Fibroblast of skin of right quadriceps (primary cell): ENCODE measurements at places on chromosomes 5 and 9.

- DNase-seq: peak; percentile 85
Observed at GRCh38 chr5:14178671-14179211, 35.6 kb downstream of the TRIO start.

DNA sequence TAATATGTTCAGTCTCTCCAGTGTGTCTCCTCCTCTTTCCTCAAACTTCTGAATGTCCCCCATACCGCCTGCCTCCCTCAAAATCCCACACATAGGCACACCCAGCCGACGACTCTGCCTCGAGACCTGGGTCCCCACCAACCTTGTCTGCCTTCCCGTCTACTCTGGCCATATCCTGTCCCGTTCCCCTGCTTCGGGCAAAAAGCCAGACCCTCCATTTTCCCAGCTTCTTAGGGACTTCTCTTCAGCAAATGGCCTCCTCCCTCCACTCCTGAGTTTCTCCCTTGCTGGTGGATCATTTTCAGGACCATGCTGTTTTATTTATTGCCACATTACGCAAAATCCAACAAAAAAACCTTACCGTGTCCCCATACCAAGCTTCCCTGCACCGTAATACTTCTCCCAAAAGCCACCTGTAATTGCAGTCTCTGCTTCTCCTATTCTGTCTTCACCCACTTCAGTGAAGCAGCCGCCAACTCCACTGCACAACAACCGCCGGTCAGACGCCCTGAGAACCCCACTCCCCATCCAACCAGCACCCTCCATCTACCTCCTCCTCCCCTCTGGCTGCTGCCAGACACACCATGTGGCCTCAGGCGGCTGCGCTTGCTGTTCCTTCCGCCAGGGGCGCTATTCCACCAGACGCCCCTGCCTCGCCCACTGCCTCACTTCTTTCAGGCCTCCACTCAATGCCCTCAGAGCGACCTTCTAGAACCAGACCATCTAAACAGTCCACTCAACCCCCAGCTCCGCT lies 117.0 kb downstream of the TRPM6 start:
- DNase-seq: peak; percentile 10

DNA sequence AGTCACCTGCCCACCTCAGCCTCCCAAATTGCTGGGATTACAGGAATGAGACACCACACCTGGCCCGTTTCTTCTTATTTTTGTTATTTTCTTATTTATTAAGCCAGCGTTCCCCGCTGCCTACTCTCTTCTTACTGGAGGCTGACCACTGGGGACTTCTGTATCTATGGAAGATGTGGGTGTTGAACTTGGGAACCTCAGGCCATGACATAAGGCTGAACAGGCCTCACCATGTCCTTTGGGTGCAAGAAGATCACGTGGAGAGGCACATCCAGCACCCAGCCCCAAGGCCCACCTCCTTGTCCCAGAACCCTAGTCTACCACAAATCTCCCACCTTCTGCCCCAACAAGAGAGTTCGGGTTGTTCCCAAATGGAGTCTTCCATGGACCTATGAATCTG lies 59.4 kb upstream of the NEK6 start:
- DNase-seq: no peak

- no peak for DNase-seq
Observed at GRCh38 chr5:63375851-63376250, 586.4 kb downstream of the HTR1A start.

DNA sequence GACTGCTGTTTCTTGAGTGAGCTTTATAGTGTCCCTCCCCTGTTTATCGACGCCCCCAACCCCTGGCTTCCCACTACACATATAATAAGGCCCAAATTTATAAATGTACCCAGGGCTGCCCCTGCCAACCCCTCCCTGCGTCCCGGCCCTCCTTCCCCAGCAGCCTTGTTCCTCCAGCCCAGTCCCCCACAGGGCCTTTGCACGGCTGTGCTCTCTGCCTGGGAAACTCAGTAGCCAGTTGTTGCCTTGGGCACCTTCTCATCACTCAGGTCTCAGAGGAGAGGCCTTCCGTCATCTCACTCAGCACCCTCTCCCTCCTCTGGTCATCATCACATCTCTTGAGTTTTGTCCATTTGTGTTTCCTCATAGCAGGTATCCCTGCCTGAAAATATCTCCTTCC lies 15.8 kb upstream of the UNC5A start:
- no peak for DNase-seq

- no peak for DNase-seq
Observed at GRCh38 chr5:43171926-43172325, 20.1 kb upstream of the NIM1K start.
